A549 treated with RU486 at 1 μM for 4 hours (cell line): ENCODE measurements at places on chromosomes 11 and 22. TPM values are rescaled to one million over a fixed set of nuclear protein-coding genes. Genes with fewer than 3 reads are reported as not detected.

The DERL3 gene
- 0.36 to 1.3 TPM (median 0.61 TPM) in 5 replicates for total RNA-seq

The MUC5AC gene
- total RNA-seq = 1.9 to 4.0 TPM (median 3.4 TPM) in 5 replicates

The ARHGAP20 gene
- 0.02 TPM in 1 of 5 replicates, not detected in the others for total RNA-seq

The PATE4 gene
- not detected in 5 replicates for total RNA-seq

The PLAAT4 gene
- total RNA-seq = 1.5 to 3.3 TPM (median 1.8 TPM) in 5 replicates

The LSP1 gene
- total RNA-seq = 0.91 to 2.3 TPM (median 1.3 TPM) in 5 replicates

The FAM180B gene
- total RNA-seq = 0.07 TPM in 1 of 5 replicates, not detected in the others

The OR5A1 gene
- not detected in 5 replicates for total RNA-seq

The TRPM5 gene
- total RNA-seq = not detected in 5 replicates

The HIC2 gene
- total RNA-seq = 2.5 to 3.8 TPM (median 3.1 TPM) in 5 replicates

The PARVG gene
- not detected in 5 replicates for total RNA-seq

The BTG4 gene
- total RNA-seq = 0.09 to 0.14 TPM (median 0.12 TPM) in 3 of 5 replicates, not detected in the others

The OR4A16 gene
- total RNA-seq = not detected in 5 replicates

The TIMP3 gene
- total RNA-seq = 1.5 to 2.7 TPM (median 2.0 TPM) in 5 replicates

The OR52E8 gene
- total RNA-seq = not detected in 5 replicates

The ARHGAP42 gene
- total RNA-seq = 4.1 to 8.3 TPM (median 7.5 TPM) in 5 replicates

The PRAME gene
- total RNA-seq = 98.9 to 108 TPM (median 104 TPM) in 5 replicates

The GRAP2 gene
- not detected in 5 replicates for total RNA-seq

The SCGB1D2 gene
- total RNA-seq = not detected in 5 replicates

The OR6A2 gene
- total RNA-seq = not detected in 5 replicates

The IRAG1 gene
- total RNA-seq = 0.01 to 0.05 TPM (median 0.02 TPM) in 3 of 5 replicates, not detected in the others

The SLC25A45 gene
- 9.8 to 12.9 TPM (median 10.9 TPM) in 5 replicates for total RNA-seq

The SYNGR1 gene
- total RNA-seq = 9.2 to 13.7 TPM (median 10.8 TPM) in 5 replicates

The C11orf87 gene
- 0.02 to 0.03 TPM in 2 of 5 replicates, not detected in the others for total RNA-seq

The FERMT3 gene
- total RNA-seq = 1.0 to 3.1 TPM (median 1.7 TPM) in 5 replicates

The SPINDOC gene
- 31.9 to 56.2 TPM (median 48.0 TPM) in 5 replicates for total RNA-seq

The OR10V1 gene
- not detected in 5 replicates for total RNA-seq

The SEPTIN3 gene
- total RNA-seq = 0.80 to 1.3 TPM (median 1.2 TPM) in 5 replicates

The NUP50 gene
- total RNA-seq = 24.0 to 32.5 TPM (median 30.0 TPM) in 5 replicates
